ENCODE measurements at places on chromosomes 6 and 20. TPM values are rescaled to one million over a fixed set of nuclear protein-coding genes. Genes with fewer than 3 reads are reported as not detected.

DNA sequence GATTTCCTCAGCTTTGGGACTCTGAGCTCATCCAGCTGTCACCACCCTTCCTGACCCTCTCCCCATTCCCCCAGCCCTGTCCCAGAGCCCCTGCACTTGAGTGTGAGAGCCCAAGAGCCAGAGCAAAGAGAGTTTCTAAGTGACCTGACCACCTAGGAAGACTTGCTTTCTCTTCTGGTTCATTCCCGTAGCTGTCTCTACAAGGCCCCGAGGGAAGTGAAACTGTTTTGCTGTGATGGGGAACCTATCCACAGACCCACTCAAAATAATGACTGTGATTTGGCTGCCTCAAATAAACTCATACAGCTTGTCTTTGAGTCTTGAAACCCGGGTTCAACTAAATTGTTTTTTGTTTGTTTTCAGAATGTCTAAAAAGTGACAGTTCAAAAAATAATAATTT, 74.6 kb upstream of the XRN2 start:
- DNase-seq, result no peak

DNA sequence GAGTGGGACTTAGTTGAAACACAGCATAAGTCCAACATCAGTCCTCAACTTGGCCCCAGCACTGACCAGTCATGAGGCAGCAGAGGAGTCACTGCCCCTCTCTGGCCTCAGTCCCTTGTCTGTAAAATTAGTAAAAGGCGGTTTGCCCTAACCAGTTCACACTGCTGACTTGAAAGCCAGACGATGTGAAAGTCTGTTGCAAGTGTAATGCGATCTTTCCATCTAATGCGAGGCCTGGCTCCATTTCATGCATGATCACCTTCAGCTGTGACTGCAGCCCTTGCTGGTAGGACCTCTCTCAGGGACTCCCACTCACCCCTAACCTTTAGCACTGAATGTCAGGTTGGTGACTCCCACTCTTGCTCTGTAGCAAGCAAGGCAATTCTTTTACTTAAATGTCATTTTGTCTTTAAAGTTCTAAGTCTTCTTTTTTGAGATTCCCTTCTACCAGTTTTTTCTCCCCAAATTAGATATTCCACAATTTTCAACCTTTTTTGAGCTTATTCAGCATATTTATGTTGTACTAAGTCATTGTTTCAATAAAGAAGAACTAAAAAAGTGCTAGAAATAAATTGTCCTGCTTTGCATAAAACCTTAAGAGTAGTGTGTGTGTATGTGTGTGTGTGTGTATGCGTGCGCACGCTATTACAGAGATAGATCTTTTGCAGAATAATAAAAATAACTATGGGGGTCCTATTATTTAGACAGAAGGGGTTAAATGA, 245.5 kb downstream of the PACRG start:
- no peak for DNase-seq

- no peak for DNase-seq
Observed at GRCh38 chr6:160337991-160338390, 10.2 kb upstream of the SLC22A3 start.

PSMB9 gene
- total RNA-seq, result 28.9 TPM

C20orf144 gene
- total RNA-seq, result not detected

KCNQ2 gene
- not detected for total RNA-seq

CRIP3 gene
- 0.58 TPM for total RNA-seq

GCM1 gene
- total RNA-seq, result 0.35 TPM
